Suppressor macrophage treated with lipopolysaccharide for 1 hour (primary cell): ENCODE measurements at places on chromosomes 2 and 18.
A peak's percentile ranks its signal among the peaks of the same experiment; 100 is the strongest.

GRCh38 chr2:101722864-101723263, 25.4 kb downstream of the MAP4K4 start:
- DNase-seq = peak; percentile 85

GRCh38 chr2:142822190-142822589, 55.3 kb upstream of the KYNU start:
- DNase-seq = no peak

- DNase-seq = no peak
Observed at GRCh38 chr2:105795575-105795934, 50.8 kb downstream of the NCK2 start.

DNA sequence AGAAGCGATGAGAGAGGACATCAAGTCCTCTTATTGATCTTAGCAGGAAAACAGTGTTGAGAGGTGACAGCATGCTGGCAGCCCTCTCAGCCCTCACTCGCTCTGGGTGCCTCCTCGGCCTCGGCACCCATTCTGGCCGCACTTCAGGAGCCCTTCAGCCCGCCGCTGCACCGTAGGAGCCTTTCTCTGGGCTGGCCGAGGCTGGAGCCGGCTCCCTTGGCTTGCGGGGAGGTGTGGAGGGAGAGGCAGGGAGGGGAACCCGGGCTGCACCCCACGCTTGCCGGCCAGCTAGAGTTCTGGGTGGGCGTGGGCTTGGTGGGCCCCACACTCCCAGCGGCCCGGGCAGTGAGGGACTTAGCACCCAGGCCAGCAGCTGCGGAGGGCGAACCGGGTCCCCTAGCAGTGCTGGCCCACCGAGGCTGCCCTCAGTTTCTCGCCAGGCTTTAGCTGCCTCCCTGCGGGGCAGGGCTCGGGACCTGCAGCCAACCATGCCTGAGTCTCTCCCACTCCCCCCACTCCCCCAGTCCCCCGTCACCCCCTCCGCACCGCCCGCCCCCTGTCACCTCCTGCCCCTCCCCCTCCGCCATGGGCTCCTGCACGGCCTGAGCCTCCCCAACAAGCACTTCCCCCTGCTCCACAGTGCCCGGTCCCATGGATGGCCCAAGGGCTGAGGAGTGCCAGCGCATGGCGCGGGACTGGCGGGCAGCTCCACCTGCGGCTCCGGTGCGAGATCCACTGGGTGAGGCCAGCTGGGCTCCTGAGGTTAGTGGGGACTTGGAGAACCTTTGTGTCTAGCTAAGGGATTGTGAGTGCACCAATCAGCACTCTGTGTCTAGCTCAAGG, 8.4 kb downstream of the FAP start:
- no peak for DNase-seq

DNA sequence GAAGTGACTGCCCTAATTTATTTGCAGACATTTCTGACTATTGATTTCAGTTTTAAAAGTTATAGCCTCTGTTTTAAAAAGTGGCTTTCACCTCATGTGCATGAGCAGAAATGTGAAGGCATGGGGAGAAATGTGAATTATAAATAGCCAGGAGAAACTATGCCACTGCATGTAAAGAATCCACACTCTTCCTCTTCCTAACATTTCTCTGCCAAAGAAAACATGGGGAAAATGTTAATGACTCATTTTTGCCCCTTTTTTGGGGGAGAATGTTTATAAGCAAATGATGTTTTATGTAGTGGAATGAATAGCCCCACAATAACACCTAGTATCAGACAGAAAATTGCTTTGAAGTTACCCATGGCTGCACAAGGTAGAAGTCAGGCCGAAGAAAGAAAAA, 249.0 kb upstream of the TANK start:
- DNase-seq = no peak

- DNase-seq = peak; percentile 63
Observed at GRCh38 chr2:102442967-102443828, 20.2 kb downstream of the IL18RAP start.

DNA sequence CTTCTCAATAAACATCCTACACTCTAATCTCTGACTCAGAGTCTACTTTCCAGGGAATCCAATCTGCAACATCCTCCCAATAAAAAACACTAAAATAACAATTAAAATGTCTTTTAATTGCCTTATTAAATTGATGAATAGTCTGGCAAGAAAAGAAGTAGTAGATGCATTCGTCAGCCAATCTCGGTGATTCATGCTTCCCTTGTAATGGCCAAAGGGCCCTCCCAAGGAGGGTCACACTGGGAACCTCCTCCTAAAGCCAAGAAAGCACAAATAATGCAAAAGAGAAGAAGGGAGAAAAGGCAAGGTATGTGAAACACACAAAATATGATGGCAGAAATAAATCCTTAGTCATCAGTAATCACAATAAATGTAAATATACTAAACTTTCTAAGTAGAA, 16.8 kb downstream of the ST8SIA5 start:
- DNase-seq = no peak

DNA sequence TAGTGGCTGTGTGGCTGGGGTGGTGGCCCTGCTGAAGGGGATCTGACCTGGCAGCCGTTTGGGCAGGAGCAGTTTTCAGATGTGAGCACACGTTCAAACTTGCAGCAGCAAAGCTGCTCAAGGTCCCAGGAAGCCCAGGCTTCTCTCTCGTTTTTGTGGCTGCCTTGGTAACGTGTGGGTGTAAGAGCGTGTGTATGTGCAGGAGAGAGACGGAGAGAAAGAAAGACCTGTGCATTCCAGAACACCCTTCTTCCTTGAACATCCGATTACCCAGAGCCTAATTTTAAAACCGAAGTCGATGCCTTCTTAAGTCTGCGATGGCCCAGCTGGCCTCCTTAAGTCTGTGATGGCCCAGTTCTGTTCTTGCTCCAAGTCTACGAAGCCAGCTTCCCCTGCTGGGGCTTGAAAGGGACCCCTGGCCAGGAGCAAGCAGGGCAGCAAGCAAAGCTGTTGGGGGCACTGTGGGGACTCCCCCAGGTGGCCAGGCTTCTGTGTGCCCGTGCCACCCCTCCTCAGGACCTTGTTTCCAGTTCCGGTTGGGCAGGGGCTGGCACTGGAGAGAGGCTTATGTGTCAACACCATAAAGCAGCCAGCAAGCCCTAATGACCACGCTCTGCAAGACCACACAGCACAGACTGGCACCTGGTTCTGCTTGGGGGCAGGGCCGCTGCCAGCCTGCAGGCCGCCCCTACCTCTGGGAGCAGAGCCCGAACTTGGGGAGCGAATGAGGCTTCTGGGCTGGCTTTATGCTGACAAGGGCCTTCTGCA, 55.8 kb upstream of the ALPP start:
- DNase-seq = no peak

- peak; percentile 23 for DNase-seq
Observed at GRCh38 chr18:34707670-34708069, 2.4 kb upstream of the DTNA start.

- no peak for DNase-seq
Observed at GRCh38 chr18:49100226-49100968, 149.6 kb upstream of the SMAD7 start.

GRCh38 chr2:52622266-52622665, 1145.3 kb upstream of the CHAC2 start:
- no peak for DNase-seq

DNA sequence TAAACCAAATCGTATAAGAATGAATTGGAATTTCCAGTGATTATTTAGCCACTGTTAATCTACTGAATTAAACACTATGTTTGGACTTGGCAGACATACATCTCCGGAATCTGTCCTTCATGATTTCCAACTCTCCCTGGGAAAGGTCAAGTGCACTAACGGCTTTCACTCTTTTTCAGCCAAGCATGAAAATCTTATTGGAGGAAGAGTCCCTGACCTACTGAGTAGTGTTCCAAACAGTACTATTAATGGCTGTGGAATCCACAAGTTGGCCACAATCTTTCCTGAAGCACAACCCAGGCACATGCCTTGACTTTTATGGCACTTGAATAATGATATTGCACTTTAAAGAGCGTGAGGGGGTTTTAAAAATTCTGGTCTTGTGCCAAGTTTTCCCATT, 318.9 kb upstream of the RND3 start:
- no peak for DNase-seq

DNA sequence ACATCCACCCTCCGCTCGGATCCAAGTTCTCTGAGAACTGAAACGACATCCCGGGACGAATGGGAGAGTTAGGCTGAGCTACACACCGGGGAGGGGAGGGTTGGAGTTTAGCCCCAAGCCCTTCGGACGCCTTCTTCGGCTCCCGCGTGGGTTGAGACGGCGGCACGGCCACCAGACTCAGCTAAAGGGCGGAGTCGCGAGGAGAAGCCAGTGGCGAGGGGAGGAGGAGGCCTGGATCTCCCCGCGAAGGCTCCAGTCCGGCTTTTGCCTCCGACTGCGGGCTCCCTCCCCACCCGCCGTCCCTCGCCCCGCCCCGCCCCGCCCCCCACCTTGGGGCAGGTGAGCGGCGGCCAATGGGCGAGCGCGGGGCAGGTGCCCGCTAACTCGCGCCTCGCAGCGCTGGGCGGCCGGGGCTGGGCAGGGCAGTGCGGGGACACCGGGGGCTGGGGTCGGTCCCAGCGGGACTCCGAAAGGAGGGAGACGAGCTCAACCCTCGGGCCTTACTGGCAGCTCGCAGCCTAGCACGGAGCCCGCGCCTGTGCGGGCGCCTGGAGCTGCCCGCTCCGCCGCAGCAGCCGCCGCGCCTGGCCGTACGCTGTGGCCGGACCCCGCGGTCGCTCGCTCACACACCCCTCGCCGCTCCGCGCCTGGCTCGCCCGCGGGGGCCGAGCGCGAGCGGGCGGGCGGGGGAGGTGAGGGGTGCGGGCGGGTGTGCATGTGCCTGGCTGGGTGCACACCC, at the start of gene EMX1:
Gene EMX1 (plus strand): TSS at position 382 of the 739 bp plus-strand sequence. CDS start 334 bp downstream, at position 716.
- peak; percentile 33 for DNase-seq

DNA sequence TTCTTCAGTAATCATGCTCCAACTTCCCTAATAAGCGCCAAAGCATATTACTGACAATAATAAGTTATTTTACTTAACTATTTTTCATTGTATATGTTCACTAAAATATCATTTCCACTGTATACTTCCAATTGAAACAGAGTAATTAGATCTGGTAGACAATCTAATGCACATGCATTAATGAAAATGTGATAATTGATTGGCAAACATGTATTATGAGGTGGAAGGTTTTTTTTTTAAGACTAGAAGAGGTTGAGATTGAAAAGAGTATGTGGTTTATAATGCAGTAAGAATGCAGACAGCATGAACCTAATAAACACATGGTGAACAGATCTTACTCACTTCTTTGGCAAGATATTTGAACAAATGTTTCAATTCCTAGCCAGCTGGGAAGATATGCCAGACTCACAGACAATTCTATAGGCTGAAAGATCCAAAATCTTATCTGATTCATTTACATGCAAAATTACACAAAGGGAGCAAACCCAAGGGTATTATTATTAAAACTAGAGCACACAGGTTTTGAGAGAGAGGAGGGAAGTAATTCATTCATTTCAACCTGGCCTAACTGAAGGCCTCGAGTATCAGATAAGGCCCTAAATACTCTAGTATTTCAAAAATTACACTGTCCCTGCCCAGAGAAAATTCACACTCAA, 2.8 kb downstream of the NCKAP1 start:
- no peak for DNase-seq

DNA sequence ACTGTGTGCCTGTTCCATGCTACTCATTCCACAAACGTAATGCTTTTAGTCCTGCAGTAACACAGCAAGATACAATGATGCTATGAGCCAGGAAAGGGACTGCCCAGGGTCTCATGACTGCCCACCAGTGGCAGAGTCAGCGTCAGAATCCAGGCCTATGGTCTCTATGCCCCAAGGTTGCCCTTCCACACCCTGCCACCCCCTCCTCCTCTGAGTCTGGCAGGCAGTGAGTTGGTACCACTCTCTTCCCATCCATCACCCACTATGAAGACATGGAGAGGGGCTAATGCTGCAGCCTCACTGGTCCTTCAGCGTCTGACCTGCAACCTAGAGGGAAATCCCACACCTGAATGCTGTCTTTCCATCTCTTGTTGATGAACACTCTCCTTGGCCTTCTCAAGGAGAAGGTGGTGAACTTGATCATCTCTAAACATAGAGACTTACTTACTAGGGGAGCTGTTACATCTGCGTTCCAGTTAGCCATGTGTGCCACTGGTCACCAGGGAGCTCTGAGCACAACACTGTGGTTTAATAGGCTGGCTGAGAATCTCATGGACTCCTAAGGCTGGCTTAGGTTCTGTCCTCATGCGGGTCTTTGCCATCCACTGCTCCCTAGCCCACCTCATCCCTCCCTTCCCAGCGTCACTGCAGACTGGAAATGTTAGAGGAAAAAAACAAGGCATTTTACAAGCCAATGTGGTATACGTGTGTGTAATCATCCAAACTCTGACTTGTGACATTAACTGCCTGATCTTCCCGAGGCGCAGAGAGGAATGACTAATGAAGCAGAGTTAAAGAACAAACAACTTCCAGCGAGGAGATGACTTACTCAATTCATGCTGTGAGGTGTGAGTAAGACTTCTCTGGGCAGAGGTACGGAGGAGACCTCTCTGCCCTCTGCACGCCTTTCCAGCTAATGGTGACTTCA, 28.8 kb downstream of the STEAP3 start:
- DNase-seq = no peak

DNA sequence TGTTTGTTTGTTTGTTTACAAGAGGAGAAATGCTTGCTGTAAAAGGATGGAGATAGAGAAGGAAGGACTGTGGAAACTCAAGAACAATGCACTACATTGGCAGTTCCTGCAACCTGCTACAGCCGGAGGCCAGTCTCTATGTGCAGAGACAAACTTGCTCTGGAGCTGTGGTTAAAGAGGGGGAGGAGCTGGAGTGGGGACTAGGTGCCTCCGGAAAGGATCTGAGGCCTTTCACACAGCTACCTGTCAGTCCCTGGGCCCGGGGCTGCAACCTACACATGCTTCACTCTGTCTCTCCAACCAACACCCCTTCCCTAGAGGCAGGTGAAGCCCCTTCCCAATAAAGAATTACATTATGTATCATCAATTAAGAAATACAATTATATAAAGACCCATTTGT, 1234.0 kb upstream of the ZEB2 start:
- DNase-seq = no peak

- DNase-seq = no peak
Observed at GRCh38 chr2:34371711-34372110, 772.6 kb upstream of the FAM98A start.

- no peak for DNase-seq
Observed at GRCh38 chr2:43838560-43839267, at the start of the genes ABCG5 and ABCG8. Gene ABCG5 (minus strand): TSS chr2:43838839. CDS start chr2:43838679, 160 bp downstream. Gene ABCG8 (plus strand): TSS chr2:43838971. CDS start chr2:43839054, 83 bp downstream.

- no peak for DNase-seq
Observed at GRCh38 chr18:6961331-6961730, 156.3 kb downstream of the LAMA1 start.

- no peak for DNase-seq
Observed at GRCh38 chr2:48440103-48440390, 89.9 kb upstream of the STON1 start.

- no peak for DNase-seq
Observed at GRCh38 chr2:200411831-200412230, 98.0 kb downstream of the KCTD18 start.

DNA sequence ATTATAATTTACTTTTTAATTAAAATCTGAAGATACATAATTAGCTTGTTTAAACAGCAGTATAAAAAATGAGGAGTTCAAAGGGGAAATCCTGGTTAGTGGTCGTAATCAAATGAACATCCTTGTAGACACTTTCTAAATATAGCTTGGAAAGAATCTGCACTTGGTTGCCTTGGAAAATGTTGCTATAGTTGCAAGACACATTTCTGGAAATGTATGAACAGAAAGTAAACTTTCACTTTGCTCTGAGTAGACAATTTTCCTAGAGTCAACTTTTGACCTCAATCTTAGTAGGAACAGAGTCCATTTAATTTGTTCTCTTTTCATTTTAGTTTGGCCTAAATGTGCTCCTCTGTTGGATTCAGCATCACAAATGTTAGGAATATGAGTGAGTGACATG, 38.3 kb downstream of the GCA start:
- no peak for DNase-seq
